ENCODE measurements at places on chromosomes 1 and 21. TPM values are rescaled to one million over a fixed set of nuclear protein-coding genes. Genes with fewer than 3 reads are reported as not detected.

GRCh38 chr1:87515781-87516180 is 187.1 kb downstream of the LMO4 start:
- no peaks in the 10 kb centered on the region for H3K27me3 ChIP-seq
- no peaks in the 10 kb centered on the region for H3K36me3 ChIP-seq
- H3K4me1 ChIP-seq: no peaks in the 10 kb centered on the region
- H3K27ac ChIP-seq: no peak overlapping the region

Gene RAB13
- 87.5 TPM for total RNA-seq

- H3K27me3 ChIP-seq: no peaks in the 10 kb centered on the region
- H3K4me1 ChIP-seq: peaks cover 17% of the 10 kb centered on the region
- H3K36me3 ChIP-seq: no peaks in the 10 kb centered on the region
- no peak for DNase-seq
- no peak overlapping the region for H3K4me3 ChIP-seq
These were observed 10.8 kb downstream of the OSBPL9 start for GRCh38 chr1:51627672-51628071.

DNA sequence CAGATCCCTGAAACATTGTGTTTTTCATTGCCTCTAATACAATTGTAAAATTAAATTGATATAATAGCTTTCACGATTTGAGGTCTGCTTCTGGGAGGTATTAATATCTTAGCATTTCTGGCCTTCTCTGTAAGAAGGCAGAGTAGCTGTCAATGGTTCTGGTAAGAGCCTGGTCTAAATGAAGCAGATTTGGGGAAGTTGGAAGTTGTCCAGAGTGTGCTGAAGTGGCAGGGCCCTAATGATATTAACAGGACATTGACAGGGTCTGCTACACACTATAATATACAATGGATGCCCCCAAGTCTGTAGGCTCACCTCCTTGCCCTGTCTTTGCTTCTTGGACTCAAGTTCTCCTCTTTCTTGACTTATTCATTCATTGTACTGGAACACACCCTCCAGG is 99.5 kb downstream of the C4BPA start:
- peaks cover 17% of the 10 kb centered on the region for H3K4me1 ChIP-seq
- peaks cover 16% of the 10 kb centered on the region for H3K36me3 ChIP-seq
- no peak overlapping the region for H3K4me3 ChIP-seq
- H3K27ac ChIP-seq: no peak overlapping the region
- no peak for DNase-seq
- H3K27me3 ChIP-seq: no peaks in the 10 kb centered on the region

- no peak overlapping the region for H3K27ac ChIP-seq
- H3K4me3 ChIP-seq: no peak overlapping the region
- no peaks in the 10 kb centered on the region for H3K36me3 ChIP-seq
- peaks cover 45% of the 10 kb centered on the region for H3K27me3 ChIP-seq
- no peak for DNase-seq
These were observed 88.3 kb downstream of the KCNJ6 start for GRCh38 chr21:37827913-37828312.

- no peak overlapping the region for H3K27ac ChIP-seq
- H3K4me3 ChIP-seq: no peak overlapping the region
- no peak for DNase-seq
- H3K27me3 ChIP-seq: no peaks in the 10 kb centered on the region
- H3K4me1 ChIP-seq: peaks cover 25% of the 10 kb centered on the region
These were observed 21.9 kb downstream of the GPR161 start for GRCh38 chr1:168114845-168115244.

Gene OR2L3
- total RNA-seq: not detected

Gene JAM2
- not detected for total RNA-seq

DNA sequence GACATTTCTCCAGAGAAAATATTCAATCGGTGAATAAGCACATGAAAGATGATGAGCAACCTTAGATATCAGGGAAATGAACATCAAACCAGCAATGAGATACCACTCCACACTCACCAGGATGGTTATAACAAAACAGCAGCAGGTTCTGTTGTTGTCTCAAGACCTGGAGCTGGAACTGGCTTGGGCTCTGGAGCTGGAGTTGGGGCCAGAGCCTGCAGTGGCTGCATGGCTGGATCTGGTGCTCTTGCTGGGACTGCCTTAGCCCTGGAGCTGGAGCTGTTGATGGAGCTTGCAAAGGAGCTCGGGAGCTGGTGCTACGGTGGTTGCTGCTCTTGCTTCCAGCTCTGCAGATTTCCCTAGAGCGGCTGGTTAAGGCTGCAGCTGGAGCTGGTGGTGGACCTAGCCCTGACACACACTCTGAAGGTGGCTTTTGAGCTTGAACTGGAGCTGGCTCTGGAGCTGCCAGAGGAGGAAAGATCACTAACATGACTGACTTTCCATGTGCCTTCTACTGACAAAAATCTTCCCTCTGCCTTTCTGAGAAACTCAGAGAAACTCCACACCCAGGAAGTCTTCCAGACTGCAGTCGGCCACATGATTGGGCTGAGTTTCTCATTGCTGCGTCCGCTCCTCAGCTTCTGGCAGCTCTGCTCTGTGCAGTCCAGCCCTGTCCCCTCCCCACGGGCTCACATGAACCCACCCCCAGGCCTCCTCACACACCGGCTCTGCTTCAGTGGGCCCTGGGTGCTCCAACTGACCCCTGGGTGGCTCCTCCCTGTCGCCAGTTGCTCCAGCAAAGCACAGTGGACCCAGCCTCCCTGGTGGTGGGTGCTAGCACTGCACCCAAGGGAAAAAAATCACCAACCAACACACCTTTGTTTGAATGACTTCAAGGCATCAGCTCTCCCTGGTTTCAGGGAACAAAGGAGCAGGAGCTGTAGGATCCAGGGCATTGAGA is 139.1 kb upstream of the FMN2 start:
- H3K27ac ChIP-seq: peak overlapping the region; percentile 38
- peak; percentile 90 for DNase-seq
- peaks cover 5% of the 10 kb centered on the region for H3K4me1 ChIP-seq
- H3K4me3 ChIP-seq: peak overlapping the region; percentile 59

Gene TOMM20
- 120 TPM for total RNA-seq

Gene CHRNB2
- 0.22 TPM for total RNA-seq

GRCh38 chr21:41196993-41197392 is 29.0 kb downstream of the BACE2 start:
- H3K36me3 ChIP-seq: no peaks in the 10 kb centered on the region
- no peak for DNase-seq
- no peak overlapping the region for H3K4me3 ChIP-seq

Gene KCNK2
- 1.1 TPM for total RNA-seq

- H3K4me3 ChIP-seq: no peak overlapping the region
- no peak for DNase-seq
- H3K27me3 ChIP-seq: peaks cover 62% of the 10 kb centered on the region
- peaks cover 12% of the 10 kb centered on the region for H3K4me1 ChIP-seq
These were observed 50.6 kb downstream of the L1TD1 start for GRCh38 chr1:62245201-62245600.

- H3K27me3 ChIP-seq: no peaks in the 10 kb centered on the region
- no peak for DNase-seq
- H3K27ac ChIP-seq: no peak overlapping the region
- H3K36me3 ChIP-seq: no peaks in the 10 kb centered on the region
- H3K4me3 ChIP-seq: no peak overlapping the region
These were observed 362.7 kb downstream of the SIPA1L2 start for GRCh38 chr1:232267092-232267836.

DNA sequence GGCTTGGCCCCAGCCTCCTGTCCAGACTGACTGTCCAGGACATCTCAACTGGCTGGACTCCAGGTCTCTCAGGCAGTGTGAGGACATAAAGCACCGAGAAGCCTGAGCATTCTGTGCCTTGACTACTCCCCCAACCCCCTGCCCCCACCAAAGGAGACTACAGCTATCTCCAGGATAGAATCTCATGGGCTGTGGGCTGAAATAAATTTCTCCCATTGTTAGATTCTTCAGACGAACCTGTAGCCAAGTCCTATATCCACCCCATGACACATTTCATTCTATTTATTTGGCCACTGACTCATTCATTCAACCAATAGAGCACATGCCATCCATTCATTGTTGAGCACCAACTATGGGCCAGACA is 11.4 kb downstream of the VWA5B1 start:
- H3K27me3 ChIP-seq: peaks cover 69% of the 10 kb centered on the region
- H3K36me3 ChIP-seq: no peaks in the 10 kb centered on the region
- no peak for DNase-seq

Gene GBP6
- 0.12 TPM for total RNA-seq

DNA sequence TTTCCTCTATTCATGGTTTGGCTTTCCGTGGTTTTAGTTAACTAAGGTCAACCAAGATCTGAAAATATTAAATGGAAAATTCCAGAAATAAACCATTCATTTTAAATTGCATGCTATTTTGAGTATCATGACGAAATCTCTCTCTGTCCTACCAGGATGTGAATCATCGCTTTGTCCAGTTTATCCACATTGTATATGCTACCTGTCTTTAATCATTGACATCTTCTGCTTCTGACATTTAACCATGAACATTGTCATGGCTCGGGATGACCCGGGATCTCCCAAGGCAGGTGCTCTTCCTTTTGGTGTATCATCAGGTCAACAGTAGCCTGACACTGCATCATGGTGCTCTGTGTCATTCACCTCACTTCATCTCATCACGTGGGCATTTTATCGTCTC is 125.5 kb upstream of the HNRNPU start:
- H3K4me1 ChIP-seq: peaks cover 16% of the 10 kb centered on the region
- H3K36me3 ChIP-seq: no peaks in the 10 kb centered on the region
- peak overlapping the region; percentile 69 for H3K27ac ChIP-seq

DNA sequence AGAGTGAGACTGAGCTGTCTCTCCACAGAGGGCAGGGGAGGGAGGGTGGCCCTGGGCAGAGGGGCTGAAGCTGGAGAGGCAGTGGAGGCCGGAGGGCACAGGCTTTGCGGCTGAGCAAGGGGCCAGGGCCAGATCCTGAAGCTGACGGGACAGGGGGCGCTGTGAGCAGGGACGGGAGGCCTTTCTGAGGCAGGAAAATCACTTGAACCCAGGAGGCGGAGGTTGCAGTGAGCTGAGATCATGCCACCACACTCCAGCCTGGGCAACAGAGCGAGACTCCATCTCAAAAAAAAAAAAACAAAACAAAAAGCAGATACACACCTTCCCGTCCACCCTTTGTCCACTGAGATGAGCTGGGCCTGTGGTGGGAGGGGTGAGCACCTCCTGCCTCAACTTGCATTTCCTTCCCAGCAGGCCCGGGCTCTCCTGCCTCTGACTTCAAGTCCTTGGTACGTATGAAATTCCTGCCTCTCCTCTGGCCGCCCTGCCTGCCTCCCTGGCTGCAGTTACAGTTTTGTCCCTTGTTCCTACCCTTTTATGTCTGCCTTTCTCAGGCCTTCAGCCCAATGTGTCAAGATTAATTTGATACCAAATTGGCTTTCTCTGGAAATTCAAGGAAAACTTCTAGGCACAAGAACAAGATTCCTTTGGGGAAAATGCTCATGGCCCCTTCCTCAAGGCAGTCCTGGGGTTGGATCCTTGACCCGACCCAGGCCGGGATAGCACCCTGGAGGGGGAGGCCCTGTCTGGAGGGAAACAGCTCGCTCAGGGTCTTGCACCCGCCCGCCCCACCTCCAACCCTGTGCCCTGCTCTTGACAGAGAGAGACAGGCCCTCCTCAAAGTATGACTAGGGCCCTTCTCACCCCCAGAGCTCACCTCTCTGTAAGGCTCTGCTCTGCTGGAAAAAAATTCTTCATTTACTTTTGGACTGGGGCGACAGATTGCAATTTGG is 11.2 kb upstream of the ADAMTSL4 start:
- H3K27me3 ChIP-seq: no peaks in the 10 kb centered on the region
- no peak for DNase-seq
- H3K36me3 ChIP-seq: no peaks in the 10 kb centered on the region
- no peak overlapping the region for H3K27ac ChIP-seq
- no peak overlapping the region for H3K4me3 ChIP-seq
- H3K4me1 ChIP-seq: peaks cover 27% of the 10 kb centered on the region

DNA sequence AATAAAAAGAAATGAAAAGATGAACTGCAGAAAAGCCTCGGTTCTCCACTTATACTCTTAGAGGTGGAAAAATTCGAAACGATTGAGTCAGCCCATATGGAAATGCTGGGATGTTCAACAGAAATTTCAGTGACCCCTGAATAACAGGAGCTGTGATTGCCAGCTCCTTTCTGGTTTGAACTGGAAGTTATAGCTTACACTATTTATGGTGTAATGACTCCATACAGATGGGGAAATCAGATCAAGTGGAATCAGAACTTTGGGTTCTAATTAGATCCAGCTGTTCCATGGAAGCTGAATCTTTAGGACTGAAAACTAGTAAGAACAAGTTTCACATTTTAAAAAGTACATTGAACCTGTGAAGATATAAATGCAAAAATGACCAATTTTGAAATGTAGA is 569.3 kb upstream of the ZRANB2 start:
- no peak overlapping the region for H3K27ac ChIP-seq
- H3K36me3 ChIP-seq: no peaks in the 10 kb centered on the region
- H3K27me3 ChIP-seq: no peaks in the 10 kb centered on the region

GRCh38 chr21:26881504-26882228 is 36.5 kb upstream of the ADAMTS1 start:
- DNase-seq: no peak
- H3K27me3 ChIP-seq: no peaks in the 10 kb centered on the region
- H3K4me1 ChIP-seq: no peaks in the 10 kb centered on the region
- no peak overlapping the region for H3K27ac ChIP-seq

- no peak overlapping the region for H3K27ac ChIP-seq
- DNase-seq: no peak
- H3K27me3 ChIP-seq: no peaks in the 10 kb centered on the region
- H3K4me3 ChIP-seq: no peak overlapping the region
- H3K4me1 ChIP-seq: no peaks in the 10 kb centered on the region
These were observed 5.6 kb upstream of the ADAMTSL4 start for GRCh38 chr1:150543500-150544143.

Gene EDN2
- 0.28 TPM for total RNA-seq

- no peaks in the 10 kb centered on the region for H3K4me1 ChIP-seq
- H3K27ac ChIP-seq: no peak overlapping the region
- no peak for DNase-seq
- peaks cover 5% of the 10 kb centered on the region for H3K36me3 ChIP-seq
These were observed 5.4 kb upstream of the PRDM16 start for GRCh38 chr1:3063379-3064295.

- peaks cover 73% of the 10 kb centered on the region for H3K36me3 ChIP-seq
- no peak overlapping the region for H3K27ac ChIP-seq
- H3K4me1 ChIP-seq: no peaks in the 10 kb centered on the region
- H3K4me3 ChIP-seq: no peak overlapping the region
- no peaks in the 10 kb centered on the region for H3K27me3 ChIP-seq
These were observed 19.1 kb downstream of the RNF223 start for GRCh38 chr1:1054971-1055370.

DNA sequence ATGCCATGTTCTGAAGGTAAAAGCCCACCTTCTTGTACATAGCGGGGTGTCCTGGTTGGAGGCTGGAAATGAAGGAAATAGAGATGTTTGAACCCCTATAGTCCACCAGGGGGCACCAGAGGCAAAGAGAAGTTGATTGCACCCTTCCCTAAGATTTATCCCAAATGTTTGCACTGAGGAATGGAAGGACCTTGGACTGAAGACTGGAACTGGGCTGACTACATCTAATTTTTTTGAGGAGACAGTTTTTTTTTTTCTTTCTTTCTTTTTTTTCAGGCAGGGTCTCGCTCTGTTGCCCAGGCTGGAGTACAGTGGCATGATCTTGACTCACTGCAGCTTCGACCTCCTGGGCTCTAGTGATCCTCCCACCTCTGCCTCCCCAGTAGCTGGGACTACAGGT is 55.3 kb upstream of the EIF4G3 start:
- H3K4me1 ChIP-seq: no peaks in the 10 kb centered on the region
- peak; percentile 38 for DNase-seq
- H3K27ac ChIP-seq: no peak overlapping the region
- H3K4me3 ChIP-seq: no peak overlapping the region
- peaks cover 15% of the 10 kb centered on the region for H3K36me3 ChIP-seq
